Activated T-cell treated with anti-CD3 and anti-CD28 coated beads, Interleukin-2, amount 50 U/mL, for 72 hours (primary cell): ENCODE measurements at places on chromosomes 5 and 9. TPM values are rescaled to one million over a fixed set of nuclear protein-coding genes. Genes with fewer than 3 reads are reported as not detected.

DNA sequence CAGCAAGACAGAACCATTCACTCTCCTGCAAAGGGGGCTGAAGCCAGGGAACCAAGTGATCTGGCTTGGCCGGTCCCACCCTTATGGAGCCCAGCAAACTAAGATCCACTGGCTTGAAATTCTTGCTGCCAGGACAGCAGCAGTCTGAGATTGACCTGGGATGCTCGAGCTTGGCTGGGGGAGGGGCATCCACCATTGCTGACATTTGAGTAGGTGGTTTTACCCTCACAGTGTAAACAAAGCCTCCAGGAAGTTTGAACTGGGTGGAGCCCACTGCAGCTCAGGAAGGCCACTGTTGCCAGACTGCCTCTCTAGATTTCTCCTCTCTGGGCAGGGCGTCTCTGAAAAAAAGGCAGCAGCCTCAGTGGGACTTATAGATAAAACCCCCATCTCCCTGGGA, 60.5 kb downstream of the TNFSF8 start:
- DNase-seq = no peak

GRCh38 chr5:57750891-57751290, 268.3 kb upstream of the ACTBL2 start:
- no peak for DNase-seq

DNA sequence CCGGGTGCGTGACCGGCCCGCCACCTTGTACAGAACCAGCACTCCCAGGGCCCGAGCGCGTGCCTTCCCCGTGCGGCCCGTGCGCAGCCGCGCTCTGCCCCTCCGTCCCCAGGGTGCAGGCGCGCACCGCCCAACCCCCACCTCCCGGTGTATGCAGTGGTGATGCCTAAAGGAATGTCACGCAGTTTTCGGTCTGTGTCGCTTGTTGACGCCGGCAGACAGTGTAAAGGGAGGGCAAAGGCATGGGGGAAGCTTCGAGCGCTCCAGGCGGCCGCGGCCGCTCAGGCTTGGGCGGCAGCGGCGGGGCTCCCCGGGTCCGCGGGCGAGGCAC, 1.3 kb downstream of the LRRC26 start:
- no peak for DNase-seq

DNA sequence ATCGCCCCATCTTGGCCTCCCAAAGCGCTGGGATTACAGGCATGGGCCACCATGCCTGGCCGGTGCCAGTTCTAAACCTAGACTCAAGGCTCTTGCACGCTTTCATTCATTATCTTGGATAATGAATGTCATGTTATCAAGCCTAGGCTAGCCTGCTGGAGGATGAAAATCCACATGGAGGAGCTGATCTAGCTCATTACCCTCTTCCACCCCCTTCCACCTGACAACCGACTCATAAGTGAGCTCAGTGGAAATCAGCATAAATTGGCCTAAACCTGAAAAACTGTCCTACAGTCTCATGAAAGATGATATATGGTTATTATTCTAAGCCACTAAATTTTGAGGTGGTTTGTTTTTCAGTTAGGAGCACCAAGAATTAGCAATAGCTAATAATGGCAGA, 3.6 kb upstream of the TGFBR1 start:
- DNase-seq = no peak

SLC34A3 gene
- 0.12 TPM for total RNA-seq

GRCh38 chr5:151196556-151197290, 27.2 kb downstream of the CCDC69 start:
- DNase-seq = no peak

- DNase-seq = no peak
Measured at GRCh38 chr5:78659714-78660113, 11.1 kb upstream of the LHFPL2 start.

STXBP1 gene
- total RNA-seq = 26.6 TPM

DNA sequence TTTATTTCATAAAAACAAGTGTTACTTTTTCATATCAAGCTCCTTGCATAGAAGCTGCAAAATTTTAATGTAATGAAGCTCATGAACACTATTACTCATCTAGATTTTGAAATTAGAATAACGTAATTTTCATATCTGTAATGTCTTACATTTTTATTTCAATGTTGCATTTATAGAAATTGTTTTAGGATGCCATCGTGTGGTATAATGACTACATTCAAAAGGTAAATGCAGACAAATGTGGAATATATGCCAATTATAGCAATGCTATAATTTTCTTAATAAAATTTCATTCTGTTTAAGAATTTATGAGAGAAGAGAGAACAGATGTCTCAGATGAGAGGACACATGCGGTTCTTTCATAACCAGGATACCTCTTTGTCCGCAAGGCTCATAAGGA, 230.2 kb downstream of the TMEM232 start:
- DNase-seq = no peak

HMCN2 gene
- total RNA-seq = 0.17 TPM

GRCh38 chr5:179316111-179316551, 29.1 kb downstream of the ADAMTS2 start:
- DNase-seq = no peak

GRCh38 chr5:31768046-31768445, 129.1 kb downstream of the PDZD2 start:
- no peak for DNase-seq

GRCh38 chr5:107364443-107365319, 306.1 kb downstream of the EFNA5 start:
- no peak for DNase-seq
